Activated T-helper 9 cell treated with anti-CD3 and anti-CD28 coated beads, Interleukin-2, amount 50 U/mL, for 16 hours (primary cell): ENCODE measurements at places on chromosomes 12 and 14.
A peak's percentile ranks its signal among the peaks of the same experiment; 100 is the strongest.

- no peak for DNase-seq
Observed at GRCh38 chr12:88994971-88995370, 357.3 kb downstream of the DUSP6 start.

GRCh38 chr14:56172571-56172971 is 54.4 kb downstream of the PELI2 start:
- DNase-seq: no peak

DNA sequence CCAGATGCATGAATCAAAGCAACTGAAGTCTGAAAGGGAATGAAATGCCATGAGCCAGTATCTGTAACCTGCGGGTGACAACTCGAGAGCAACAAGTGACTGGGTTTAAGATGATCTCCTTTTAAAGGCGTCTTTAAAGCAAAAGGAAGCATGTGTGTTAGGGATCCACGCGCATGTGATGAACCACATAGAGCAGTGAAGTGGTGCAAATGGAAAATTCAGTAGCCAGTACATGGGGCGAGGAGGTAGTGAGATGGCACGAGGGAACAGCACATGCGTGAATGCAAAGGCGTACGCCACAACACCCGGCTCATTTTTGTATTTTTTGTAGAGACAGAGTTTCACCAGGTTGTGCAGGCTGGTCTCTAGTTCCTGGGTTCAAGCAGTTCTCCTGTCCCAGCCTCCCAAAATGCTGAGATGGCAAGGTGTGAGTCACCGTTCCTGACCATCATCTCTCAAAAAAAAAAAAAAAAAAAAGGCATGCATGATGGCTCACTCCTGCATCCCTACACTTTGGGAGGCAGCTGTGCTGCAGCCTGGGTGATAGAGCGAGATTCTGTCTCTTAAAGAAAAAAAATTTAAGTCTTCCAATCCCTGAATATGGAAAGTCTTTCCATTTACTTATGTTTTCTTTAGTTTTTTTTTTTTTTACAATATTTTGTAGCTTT is 24.6 kb upstream of the BCL7A start:
- DNase-seq: no peak

DNA sequence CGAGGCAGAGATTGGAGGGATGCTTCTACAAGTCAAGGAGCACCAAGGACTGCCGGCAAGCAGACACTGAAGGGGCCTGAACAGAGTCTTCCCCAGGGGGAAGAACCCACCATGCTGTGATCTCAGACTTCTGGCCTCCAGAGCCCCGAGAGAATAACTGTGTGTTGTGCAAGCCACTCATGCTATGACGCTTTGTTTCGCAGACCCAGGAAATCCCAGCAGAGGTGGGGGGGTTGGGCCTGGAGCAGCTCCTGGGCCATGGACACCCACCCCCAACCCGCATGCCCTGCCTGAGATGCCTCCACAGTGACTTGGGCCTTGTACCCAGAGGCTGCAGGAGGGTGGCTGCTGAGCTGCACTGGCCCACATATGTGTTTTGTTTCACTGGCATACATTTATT is 31.2 kb downstream of the ARL6IP4 start:
- DNase-seq: no peak

- DNase-seq: no peak
Observed at GRCh38 chr14:101019541-101019940, 116.0 kb upstream of the RTL1 start.

DNA sequence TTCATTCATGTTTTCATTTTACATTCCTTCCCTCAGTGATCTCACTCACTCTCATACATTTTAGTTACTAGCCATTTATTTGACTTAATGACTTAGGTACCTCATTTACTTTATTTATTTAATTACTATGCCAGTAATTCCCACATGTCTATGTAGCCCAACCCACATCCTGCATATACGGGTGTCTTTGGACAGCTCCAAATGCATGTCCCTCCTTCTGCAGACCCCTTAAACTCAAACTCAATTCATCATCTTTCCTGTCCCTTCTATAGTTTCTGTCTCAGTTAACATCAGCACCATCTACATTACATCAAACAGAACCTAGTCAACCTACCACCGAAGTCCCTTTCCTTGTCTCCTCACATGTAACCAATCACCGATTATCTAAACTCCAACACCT is 2.8 kb downstream of the CLEC1A start:
- DNase-seq: no peak

- peak; percentile 2 for DNase-seq
Observed at GRCh38 chr14:65791191-65791981, 378.9 kb downstream of the FUT8 start.

GRCh38 chr12:49545815-49546214 is 7.0 kb downstream of the KCNH3 start:
- DNase-seq: no peak
